Ovary (tissue), 10 donors: ENCODE measurements at places on chromosomes 13 and 19. TPM values are rescaled to one million over a fixed set of nuclear protein-coding genes. Genes with fewer than 3 reads are reported as not detected.

Gene RPL13A
- 3,682 TPM for polyA plus RNA-seq

Gene CEACAM1
- 7.3 TPM for polyA plus RNA-seq

DNA sequence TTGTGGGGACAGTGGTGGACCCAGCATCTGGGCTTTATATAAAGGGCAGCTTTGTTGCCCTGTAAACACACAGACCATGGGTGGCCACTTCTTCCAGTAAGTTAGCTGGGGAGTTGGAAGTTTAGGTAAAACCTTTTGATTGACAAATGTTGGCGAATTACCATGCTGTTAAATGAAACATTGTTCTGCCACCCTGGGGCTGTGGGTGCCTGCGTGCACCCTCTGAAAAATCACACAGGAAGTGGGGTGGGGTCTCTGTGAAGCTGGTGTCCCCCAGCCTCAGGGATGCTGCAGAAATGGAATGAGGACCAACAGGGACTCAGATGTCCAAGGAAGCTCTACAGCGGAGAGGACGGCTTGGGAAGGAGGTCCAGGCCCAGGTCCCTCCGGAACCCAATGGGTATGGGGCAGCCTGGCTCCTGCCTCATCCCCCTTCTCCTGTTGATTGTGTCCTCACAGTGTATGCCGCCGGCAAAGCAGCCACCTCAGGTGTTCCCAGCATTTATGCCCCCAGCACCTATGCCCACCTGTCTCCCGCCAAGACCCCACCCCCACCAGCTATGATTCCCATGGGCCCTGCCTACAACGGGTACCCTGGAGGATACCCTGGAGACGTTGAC lies 2.8 kb upstream of the USF2 start:
- peak; percentile 58 for DNase-seq

DNA sequence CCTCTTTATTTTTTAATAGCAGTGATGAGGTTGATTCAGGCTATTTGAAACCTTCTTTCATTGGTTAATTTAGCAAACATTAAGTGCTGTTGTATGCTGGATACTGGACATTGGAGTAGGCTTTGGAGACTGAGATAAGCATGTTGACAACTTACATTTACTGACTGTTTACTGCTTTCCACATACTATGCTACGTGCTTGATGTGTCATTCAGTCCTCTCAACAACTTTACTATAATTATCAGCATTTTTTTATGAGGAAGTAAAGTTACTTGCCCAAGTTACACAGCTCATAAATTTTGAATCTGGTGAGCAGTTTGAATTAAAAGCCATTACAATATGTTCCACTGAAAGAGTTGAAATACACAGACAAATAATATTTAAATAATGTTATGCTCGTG lies 83.8 kb downstream of the GJA3 start:
- no peak for DNase-seq

Gene ZNF599
- 6.0 TPM for polyA plus RNA-seq
